WERI-Rb-1 (cell line): ENCODE measurements at places on chromosomes 1 and 21.

- no peak for DNase-seq
Observed at GRCh38 chr1:104189207-104189606, 439.5 kb downstream of the AMY1C start.

DNA sequence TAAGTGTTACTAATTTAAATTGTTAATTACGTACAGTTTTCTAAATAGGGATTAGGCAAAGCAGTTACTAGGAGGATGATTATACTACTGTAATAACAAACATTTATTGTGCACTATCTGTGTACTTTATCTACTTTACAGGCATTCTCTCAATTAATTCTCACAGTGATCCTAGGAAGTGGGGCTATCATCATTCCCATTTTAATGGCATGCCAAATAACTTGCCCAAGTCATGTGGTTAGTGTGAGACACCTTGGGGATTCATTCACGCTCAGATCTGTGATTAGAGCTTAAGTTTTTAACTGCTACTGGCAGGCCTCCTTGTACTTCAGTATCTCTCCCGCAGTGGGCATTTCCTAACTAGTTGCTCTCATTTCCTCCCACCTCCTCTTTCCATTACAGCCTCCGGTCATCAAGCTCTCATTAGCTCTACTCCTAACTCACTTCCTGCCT lies 11.5 kb downstream of the PHLDA3 start:
- no peak for DNase-seq

DNA sequence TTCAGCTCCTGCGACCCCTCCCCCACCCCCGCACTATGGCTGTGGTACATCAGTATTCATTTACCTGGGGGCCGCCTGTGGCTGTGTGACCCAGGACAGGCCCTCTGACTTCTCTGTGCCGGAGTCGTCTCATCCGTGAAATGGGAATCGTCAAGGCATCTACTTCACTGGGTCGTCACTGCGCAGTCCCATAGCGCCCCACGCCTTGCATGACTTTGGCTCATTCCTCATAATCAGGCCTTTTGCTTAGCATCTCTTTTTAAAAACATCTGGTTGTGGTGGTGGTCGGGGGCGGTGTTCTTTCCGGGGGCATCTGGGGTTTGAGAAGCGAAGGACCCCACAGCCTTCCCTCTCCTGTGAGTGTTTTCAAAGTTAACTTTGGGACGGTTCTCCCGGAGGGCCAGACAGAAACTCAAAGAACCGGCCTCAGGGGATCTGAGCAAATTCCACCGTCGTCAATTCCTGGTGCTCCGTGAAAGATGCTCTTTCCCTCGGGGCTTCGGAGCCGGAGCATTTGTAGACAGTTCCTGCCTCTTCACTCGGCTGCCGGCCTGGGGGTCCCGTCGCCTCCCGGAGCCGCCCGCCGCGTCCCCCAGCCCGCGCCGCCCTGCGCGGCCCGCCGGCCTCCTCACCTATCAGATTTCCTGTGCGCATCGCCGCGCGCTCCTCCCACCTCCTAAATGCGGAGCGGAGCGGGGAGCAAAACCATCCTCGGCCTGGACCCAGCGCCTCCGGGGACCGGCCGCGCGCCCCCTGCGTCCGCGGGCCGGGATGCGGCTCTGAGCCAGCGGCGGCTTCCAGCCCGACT lies at the start of gene B3GALT5:
Gene B3GALT5, plus strand, starts transcription at position 708 of the 808 bp plus-strand sequence. CDS start 47,620 bp downstream, outside the sequence.
- DNase-seq, result peak; percentile 59

GRCh38 chr1:179798864-179799516 lies 55.9 kb downstream of the FAM163A start:
- no peak for DNase-seq

DNA sequence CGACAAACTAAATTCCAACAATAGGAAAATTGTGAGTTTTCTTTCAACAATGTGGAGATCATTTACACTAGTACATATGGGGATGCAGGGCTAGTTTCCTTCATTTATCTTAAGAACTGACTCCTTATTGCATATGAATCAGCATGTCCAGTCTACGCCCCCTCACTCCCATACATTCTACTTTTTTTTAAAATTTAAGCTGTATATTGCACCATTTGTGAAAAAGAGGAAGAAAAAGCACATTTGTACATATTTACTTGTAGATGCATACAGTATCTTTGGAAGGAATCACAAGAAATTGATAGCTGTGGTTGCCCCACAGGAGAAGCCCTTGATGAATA lies 15.9 kb downstream of the VPS26C start:
- no peak for DNase-seq

DNA sequence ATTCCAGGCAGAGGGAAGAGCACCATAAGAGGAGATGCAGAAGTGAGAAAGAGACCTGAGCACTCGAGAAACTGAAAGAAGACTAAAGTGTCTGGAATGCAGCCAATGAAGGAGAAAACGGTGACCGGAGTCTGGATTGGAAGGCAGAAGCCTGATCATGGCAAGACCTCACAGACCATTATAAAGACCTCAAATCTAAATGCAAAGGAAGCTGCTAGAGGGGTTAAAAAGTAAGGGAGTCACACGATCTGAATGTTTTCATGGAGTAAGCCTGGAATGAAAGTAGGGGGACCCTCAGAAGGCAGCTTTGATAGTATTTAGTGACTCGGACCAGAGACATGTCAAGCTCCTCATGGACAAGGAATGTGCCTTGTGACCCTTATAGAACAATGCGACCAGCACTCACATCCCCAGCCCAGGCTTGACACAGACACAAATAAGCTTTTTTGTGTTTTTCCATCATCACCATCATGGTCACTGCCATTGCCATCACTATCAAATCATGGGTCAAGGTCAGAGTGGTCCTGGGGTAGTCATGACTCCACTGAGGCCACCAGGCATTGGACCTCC lies 183.6 kb downstream of the SEC16B start:
- no peak for DNase-seq

DNA sequence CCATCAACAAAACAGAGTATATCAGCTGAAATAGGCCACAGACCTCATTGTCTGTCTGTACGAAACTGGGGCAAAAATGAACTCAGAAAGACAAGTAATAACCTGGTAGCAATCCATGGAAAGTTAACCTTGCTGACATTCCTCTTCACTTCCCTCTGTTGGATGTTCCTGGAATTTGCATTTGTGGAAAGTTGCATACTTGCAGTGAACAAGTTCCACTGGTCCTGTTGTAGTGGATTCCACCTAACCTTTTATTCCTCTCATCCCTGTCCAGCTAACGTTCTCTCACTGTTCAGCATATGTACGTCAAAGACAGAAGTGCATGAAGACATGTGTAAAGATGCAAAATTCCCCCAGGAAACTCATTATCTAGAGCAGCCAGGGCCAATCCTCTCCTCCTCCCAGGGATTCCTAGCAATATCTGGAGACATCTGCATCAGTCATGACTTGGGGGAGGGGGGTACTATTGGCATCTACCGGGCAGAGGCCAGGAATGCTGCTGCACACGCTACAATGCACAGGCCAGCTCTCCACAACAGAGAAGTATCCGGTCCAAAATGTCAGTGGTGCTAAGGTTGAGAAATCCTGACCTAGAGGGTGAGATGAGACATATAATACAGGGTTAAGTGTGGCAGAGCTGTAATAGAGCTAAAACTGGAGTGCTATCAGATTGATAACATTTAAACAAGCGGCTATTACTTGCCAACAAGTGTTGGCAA lies 8.2 kb downstream of the LPAR3 start:
- DNase-seq, result no peak

DNA sequence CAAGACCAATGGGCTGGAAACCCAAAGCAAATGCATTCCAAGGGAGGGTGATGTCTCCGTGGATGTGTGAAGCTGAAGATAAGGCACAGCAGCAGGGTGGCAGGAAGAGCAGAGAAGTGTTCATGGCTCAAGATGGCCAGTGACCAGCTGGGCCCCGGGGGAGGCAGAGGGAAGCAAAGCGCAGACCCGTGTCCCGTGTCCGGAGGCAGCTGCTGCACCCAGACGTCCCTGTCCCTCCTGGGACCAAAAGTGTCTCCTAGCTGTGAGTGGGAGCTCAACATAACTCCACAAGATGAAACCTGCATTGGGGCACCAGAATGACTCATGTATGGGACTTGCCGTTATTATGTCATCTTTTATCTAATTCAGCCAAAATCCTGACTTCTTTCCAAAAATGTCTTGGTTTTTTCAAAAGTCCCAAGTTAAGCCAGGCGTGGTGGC lies 118.2 kb downstream of the RIPK4 start:
- no peak for DNase-seq

GRCh38 chr1:119139403-119139802 lies 1.1 kb downstream of the WARS2 start:
- DNase-seq, result no peak

- no peak for DNase-seq
Observed at GRCh38 chr21:36478207-36478701, 1.7 kb downstream of the CLDN14 start.

- no peak for DNase-seq
Observed at GRCh38 chr21:43012596-43012995, 38.2 kb downstream of the PKNOX1 start.

- no peak for DNase-seq
Observed at GRCh38 chr1:116951200-116951935, 41.7 kb downstream of the PTGFRN start.

DNA sequence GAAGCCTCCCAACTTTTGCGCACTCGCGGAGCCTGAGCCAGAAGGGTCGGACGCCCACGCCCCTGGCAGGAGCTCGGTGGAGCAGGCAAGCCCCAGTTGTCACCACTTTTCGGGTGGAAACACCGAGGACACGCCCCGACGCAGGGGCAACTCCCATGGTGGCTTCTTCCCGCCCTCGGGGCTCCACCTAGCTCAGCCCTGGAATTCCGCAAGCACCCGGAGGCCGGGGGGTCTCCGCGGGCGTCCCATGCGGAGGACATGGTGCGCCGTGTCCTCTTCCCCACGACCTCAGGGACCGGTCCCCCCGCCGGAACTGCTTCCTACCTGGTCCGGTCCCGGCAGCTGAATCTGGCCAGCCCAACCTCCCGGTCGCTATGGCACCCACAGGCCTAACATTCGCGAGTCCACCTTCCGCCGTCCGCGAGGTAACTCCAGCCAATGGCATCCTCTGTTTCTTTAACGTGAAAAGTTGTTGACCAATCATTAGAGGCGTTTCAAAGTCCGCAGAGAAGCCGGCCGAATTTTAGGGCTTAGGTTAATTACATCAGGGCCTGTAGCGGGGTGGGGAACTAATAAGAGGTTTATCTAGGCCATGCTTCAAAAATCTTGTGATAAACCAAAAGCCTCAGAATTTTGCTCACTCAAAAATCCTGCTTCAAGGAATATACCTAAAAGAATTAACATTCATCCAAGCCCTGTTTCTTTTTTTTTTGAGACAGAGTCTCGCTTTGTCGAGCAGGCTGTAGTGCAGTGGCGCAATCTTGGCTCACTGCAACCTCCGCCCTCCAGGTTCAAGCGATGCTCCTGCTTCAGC lies at the start of gene STPG1:
Gene STPG1, minus strand, starts transcription at position 433 of the 814 bp plus-strand sequence. CDS start 12,394 bp downstream, outside the sequence.
- peak; percentile 87 for DNase-seq

DNA sequence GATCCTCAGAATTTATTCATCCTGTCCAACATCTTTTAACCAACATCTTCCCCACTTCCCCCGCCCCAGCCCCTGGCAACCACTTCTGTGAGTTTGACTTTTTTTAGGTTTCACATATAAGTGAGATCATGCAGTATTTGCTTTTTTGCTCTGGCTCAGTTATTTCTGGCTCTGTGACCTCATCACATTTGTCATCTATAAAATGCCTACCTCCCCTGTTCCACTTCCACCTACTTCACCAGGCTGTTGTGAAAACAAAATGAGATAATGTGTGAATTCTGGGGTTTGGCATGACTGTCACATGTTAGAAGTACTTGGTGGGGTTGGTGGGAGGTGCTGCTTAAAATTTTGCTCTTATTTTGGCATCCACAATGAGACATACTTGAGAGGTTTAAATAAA lies 18.4 kb downstream of the HHAT start:
- no peak for DNase-seq

- no peak for DNase-seq
Observed at GRCh38 chr1:243346016-243346415, 90.2 kb downstream of the SDCCAG8 start.

DNA sequence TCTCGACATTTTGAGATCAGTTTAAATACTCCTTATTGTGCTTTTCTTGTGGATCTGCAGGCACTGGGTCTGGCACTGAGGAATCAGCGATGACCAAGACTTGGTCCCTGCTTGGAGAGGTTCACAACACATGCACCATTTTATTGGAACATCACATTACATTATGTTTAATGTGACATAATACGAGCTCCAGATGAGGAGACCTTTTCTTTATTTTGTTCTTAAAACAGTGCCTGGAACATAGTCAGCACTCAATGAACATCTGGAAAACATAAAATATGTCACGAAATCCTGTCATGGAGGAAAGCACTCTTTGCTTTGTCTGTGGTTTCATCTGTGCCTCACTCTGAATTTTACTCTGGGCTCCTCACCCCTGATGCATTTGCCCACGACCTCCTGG lies 110.7 kb downstream of the ST6GALNAC3 start:
- DNase-seq, result no peak

DNA sequence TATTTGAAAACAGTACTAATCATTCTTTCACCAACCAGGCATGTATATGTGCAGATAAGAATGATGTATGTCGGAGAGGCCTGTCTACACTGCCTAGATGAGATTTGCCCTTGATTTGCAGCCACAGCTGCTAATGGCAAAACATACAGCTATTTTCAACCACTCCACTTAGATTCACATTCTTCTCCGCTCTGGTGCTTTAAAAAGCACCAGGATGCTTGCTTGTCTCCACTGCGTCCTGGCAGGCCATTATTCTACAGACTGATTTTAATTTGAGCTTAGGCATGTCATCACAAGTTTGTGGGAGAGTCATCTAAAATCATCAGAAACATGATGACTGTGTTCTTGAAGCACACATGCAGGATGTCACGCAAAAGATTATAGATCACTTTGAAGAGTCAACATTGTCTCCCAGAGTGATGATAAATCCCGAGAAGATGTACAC lies 119.0 kb upstream of the NRIP1 start:
- no peak for DNase-seq

- DNase-seq, result no peak
Observed at GRCh38 chr1:31681415-31681814, 22.4 kb downstream of the COL16A1 start.

GRCh38 chr1:219083631-219084030 lies 90.0 kb upstream of the LYPLAL1 start:
- DNase-seq, result no peak

GRCh38 chr1:45326627-45327623 lies at the start of gene HPDL:
Gene HPDL, plus strand, starts transcription at chr1:45326895. Its CDS starts 254 bp downstream, at chr1:45327149.
- no peak for DNase-seq

- no peak for DNase-seq
Observed at GRCh38 chr1:17192394-17193221, 12.3 kb upstream of the PADI1 start.

DNA sequence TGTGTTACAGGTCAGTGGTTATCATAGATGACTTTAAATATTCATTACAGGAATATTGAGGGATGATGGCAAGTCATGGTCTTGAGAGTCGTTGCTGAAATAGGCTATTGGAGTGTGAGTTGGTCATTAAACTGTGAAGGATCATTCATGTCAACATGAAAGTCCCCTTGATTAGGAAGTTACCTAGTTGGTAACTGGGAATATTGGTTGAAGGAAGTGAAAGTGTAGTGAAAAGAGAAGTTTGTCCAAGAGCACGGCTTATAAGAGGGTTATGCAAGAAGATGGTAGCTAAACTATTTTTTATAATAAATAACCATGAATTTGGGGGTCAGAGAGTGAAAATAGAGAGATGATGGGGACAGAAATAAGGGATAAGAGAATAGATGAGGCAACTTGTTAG lies 16.9 kb downstream of the CRB1 start:
- DNase-seq, result no peak

GRCh38 chr1:201468844-201469644 lies at the start of gene PHLDA3:
Gene PHLDA3, minus strand, starts transcription at chr1:201469188. Its CDS starts 402 bp downstream, at chr1:201468786.
- DNase-seq, result peak; percentile 100
